ENCODE measurements at places on chromosomes 2 and 18.
A peak's percentile ranks its signal among the peaks of the same experiment; 100 is the strongest.

DNA sequence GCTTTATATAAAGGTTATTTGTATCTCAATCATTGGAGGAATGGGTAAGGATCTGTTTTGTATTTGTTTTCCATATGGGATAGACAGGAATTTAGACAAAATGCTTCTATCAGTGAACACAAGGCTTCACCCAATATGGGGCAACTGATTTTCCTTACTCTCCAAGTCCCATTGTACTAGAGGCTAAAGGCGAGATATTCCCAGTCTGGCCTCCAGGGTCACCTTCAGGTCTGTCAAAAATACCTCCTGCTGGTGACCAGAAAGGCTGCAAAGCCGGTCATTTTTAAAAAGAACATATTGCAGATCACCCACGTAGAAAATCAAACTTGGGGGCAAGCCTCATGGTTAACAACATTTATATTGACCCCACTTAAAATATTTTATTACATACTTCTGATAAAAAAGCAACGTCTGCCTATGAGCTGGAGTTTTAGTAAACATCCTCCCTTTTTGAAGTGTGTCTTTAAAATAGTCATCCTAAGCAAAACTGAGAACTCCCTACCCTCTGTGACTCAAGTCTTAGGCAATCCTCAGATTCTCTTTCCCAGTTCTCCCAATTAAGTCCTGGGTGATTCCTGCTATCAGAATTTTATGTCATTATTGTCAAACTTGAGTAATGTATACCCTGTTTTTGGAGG is 276.6 kb downstream of the MREG start:
- no peak for DNase-seq

DNA sequence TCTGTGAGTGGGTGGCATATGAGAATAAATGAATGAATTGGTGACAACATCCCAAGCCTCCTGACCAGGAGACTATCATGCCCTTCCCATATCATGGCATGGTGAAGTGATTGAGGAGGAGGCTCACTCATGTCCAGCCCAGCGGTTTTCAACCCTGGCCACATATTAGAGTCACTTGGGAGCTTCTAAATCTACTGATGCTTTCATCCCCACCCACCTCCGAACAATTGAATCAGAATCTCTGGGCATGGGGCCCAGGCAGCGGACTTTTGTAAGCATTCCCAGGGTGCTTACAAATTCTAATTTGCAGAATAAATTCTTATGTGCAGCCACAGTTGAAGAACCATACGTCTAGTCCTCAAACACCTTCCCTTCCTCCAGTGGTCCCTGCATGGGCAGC is 81.7 kb upstream of the SEC11C start:
- no peak for DNase-seq

DNA sequence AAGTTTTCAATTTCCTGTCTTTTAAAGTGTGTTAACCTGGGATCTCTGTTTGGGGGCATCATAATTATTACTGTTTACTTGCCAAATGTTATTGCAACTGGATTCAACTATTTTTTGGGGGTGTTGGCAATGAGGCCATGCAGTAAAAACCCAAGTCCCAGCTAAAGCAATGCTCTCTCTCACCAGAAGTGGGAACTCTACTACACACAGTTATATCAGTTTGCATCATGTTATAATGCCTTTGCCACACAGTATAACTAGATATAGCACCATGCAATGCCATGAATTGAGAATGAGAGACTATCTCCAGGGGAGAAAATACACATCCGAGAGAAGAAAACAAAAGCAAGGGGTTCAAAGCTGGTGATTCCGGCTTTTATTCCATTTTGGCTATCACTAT is 79.0 kb downstream of the GCA start:
- DNase-seq: no peak

GRCh38 chr2:226656367-226656766 is 143.3 kb downstream of the IRS1 start:
- DNase-seq: no peak

- no peak for DNase-seq
These were observed 80.1 kb upstream of the ARL5A start for GRCh38 chr2:151908204-151908882.

DNA sequence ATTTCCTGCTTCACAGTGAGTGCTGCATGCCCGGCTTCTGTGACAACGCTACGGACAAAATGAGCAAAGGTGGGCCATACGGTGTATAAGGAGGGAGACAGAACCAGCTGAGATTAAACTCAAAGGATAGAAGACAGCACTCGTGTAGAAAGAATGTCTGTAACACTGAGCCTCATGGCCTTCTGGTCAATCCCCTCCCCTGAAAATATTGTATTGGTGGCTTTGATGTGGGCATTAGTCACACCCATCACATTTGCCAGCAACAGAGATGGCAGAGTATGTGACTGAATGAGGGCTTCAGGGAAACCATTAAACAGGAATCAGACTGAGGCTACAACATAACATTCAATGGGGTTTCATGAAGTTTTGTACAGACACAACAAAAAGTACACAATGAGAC is 287.8 kb upstream of the CCDC68 start:
- no peak for DNase-seq

DNA sequence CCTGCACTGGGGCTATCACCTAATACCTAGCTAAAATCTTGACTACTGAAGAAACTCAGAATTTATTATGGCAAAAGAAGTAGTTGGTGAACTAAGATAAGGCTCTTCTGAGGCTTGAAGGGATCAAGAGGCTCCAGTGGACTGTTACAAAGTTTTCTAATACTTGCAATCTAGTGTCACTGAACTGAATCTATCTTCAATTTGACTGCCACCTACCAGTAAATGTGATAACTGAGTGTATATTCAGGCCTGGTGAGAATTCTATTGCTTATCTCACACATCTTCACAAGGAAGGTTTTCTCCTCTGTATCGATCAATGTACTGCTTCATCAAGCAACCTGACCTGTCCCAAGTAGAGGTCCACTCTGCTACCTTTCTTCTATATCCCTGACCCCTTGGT is 40.8 kb downstream of the DARS1 start:
- no peak for DNase-seq

GRCh38 chr18:61173554-61173953 is 159.7 kb upstream of the CDH20 start:
- DNase-seq: no peak

DNA sequence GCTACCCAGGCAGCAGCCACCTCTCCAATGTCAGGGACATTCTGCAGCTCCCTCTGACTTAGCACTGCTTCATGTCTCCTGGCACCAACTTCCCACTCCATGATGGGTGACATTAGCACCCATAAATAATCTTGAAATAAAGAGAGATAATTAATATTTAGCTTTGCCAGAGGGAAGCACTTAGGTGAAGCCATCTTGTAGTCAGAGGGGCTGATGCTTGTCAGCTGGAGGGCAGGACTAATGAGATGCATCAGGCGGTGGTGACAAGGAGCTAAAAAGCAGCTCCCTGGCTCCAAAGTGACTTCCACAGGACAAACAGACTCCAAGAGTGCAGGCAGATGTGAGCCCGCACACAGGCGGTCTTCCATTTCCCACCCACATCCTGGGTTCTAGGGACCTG is 153.0 kb upstream of the ID2 start:
- DNase-seq: no peak

DNA sequence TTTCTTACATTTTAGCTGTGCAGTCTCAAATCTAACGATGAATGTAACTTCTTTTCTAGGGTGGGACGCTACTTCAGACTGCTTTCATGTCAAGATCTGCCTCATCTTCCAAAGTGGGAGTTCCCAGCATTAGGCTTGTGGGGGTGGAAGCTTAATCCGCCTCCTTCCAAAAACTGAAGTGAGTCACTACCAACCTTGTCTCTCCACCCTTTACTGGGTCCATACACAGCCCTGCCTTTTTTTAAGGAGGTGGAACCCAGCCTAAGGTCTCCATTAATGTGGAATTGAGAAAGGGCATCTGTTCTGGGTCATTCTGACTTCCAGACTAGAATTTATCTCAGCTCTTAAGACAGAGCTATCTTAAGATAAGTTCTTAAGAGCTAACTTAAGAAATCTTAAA is 42.0 kb upstream of the NFE2L2 start:
- no peak for DNase-seq

- no peak for DNase-seq
These were observed 71.7 kb upstream of the RBMS1 start for GRCh38 chr2:160565099-160565845.

GRCh38 chr18:62715759-62716615 is 646 bp downstream of the PHLPP1 start:
- DNase-seq: peak; percentile 47

DNA sequence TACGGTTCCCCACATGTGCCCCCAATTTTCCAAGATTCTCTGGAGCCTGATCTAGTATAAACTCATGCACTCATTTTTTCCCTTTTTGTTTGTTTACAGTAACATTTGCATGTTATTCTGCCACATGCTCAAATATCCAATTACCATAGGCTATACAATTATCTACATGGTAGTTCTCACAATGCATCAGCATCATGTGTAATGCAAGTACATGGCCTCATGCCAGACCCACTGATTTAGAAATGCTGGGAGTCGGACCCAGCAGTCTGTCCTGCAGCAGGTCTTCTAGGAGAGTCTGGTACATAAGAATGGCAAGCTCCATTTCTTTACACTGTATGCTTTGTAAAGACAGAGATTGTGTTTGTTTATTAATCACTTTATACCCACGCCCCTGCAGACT is 107.7 kb downstream of the CBLN2 start:
- no peak for DNase-seq

DNA sequence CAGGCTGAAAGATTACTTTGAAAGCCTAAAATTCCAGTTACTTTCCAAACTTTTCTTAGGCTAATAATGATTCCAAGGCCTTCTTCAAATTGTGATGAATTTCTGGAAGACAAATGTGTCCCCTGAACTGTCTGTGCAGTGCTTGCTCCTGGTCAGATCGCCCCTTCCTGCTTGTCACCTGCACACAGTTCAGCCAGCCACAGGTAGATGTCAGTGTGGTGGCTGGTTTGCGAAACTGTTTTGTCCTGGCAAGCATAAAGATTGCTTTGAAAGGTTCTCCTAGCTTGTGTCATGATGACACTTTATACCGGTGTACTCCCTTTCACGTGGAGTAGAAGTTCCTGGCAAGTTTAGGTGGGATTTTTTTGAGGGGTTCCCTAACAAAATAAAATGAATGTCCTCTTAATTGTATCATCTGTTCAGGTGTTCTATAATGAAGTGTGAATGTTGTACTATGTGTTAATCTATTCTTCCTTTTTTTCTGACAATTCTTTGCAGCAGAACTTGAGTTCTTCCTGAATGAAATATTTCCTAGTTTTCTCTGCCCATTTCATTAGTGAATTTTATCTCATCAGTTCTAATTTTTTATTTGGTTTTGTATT is 298.8 kb downstream of the ZNF407 start:
- DNase-seq: peak; percentile 11

DNA sequence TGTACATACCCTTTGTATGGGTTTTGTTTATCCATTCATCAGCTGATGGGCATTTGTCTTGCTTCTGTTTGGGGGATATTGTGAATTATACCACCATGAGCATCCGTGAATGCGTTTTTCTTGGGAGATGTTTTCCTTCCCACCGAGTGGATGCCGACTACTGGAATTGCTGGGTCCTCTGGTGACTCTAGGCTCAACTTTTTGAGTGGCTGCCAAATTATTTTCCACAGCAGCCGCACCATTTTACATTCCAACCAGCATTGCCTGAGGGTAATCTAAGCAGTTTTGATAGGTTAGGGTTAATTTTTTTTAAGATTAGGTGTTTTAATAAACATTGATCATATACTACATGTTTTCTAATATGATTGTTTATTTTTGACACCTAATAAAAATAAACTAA is 220.1 kb downstream of the SNTG2 start:
- DNase-seq: no peak

GRCh38 chr2:26860211-26860850 is 12.4 kb downstream of the DPYSL5 start:
- no peak for DNase-seq

DNA sequence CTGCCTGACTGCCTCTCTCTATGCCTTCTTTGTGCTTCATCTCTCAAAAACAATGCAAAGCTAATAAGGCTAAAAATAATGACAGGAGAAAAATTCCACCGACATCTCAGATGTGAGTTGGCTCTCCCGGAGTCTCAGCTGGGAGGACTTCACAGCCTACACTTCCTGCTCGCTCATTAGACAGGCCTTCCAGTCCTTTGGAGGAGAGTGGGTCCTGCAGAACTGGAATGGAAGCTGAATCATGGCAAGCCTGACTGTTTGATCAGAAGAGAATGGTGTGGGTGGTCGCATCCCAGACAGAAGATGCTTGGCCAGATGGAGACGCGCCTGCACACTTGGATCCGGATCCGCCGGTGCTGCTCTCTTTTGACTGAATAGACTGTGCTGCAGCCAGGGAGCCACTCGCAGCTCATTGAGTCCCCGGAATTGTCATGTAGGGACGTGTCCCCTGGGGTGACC is 49.7 kb downstream of the TRIB2 start:
- no peak for DNase-seq

DNA sequence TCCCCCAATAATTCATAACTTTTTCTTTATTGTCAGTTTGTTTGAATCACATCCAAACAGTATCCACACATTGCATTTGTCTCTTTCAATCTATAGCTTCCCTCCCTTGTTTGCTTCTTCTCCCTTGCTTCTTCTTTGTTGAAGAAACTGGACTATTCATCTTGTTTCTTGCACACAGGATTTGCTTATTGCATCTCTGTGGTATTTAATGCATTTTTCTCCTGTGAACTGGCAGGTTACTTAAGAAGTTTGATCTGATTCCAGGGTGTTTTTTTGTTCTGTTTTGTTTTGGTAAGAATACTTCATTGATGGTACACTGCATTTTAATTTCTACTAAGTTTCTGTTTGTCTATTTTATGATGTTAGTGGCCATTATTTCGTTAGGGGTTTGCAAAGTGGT is 166.8 kb downstream of the CAMKMT start:
- no peak for DNase-seq

GRCh38 chr2:175640655-175641054 is 361.4 kb downstream of the LNPK start:
- no peak for DNase-seq

DNA sequence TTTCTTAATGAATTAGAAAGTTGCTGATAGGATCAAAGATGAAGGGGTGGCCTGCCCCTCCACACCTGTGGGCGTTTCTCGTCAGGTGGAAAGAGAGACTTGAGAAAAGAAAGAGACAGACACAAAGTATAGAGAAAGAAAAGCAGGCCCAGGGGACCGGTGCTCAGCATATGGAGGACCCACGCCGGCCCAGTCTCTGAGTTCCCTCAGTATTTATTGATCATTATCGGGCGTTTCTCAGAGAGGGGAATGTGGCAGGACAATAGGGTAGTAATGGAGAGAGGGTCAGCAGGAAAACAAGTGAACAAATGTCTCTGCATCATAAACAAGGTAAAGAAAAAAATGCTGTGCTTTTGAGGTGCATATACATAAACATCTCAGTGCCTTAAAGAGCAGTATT is 144.3 kb downstream of the CCDC102B start:
- no peak for DNase-seq

GRCh38 chr2:38997781-38998180 is 108.1 kb downstream of the ARHGEF33 start:
- DNase-seq: no peak

DNA sequence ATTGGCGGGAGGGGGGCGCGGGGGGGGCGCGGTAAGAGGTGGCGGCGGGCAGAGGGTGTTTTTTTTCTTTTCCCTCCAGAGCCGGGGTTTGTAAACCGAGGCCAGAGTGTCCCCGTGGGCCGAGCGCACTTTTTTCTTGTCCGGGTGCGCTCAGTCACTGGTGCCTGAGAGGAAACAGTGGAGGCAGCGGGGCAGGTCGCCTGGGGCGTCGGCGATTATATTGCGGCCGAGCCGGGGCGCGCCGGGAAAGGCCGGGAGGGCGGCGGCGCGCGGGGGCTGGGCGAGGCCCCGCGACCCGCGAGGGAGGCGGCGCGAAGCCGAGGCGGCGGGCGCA is 275 bp downstream of the HOXD8 start:
- no peak for DNase-seq

All from stimulated activated CD4-positive, alpha-beta T cell treated with anti-CD3 and anti-CD28 coated beads, Interleukin-4, amount 100 ng/mL, for 24 hours (primary cell).